Breast epithelium (tissue), 4 donors: ENCODE measurements at places on chromosomes 16 and 17. TPM values are rescaled to one million over a fixed set of nuclear protein-coding genes. Genes with fewer than 3 reads are reported as not detected.

SULT1A2 gene
- 1.3 TPM for total RNA-seq

MSRB1 gene
- 17.0 TPM for total RNA-seq

CLDN7 gene
- 5.4 TPM for total RNA-seq

MRPS23 gene
- total RNA-seq, result 7.5 TPM

GRCh38 chr16:73915140-73915539 lies 381.5 kb upstream of the PSMD7 start:
- H3K27me3 ChIP-seq, result no peaks in the 10 kb centered on the region
- no peak overlapping the region for H3K27ac ChIP-seq
- no peak for DNase-seq
